ENCODE measurements at places on chromosomes 5 and 9. TPM values are rescaled to one million over a fixed set of nuclear protein-coding genes. Genes with fewer than 3 reads are reported as not detected.
A peak's percentile ranks its signal among the peaks of the same experiment; 100 is the strongest.

GRCh38 chr5:44911501-44911900 lies 102.8 kb downstream of the MRPS30 start:
- no peak for DNase-seq

DNA sequence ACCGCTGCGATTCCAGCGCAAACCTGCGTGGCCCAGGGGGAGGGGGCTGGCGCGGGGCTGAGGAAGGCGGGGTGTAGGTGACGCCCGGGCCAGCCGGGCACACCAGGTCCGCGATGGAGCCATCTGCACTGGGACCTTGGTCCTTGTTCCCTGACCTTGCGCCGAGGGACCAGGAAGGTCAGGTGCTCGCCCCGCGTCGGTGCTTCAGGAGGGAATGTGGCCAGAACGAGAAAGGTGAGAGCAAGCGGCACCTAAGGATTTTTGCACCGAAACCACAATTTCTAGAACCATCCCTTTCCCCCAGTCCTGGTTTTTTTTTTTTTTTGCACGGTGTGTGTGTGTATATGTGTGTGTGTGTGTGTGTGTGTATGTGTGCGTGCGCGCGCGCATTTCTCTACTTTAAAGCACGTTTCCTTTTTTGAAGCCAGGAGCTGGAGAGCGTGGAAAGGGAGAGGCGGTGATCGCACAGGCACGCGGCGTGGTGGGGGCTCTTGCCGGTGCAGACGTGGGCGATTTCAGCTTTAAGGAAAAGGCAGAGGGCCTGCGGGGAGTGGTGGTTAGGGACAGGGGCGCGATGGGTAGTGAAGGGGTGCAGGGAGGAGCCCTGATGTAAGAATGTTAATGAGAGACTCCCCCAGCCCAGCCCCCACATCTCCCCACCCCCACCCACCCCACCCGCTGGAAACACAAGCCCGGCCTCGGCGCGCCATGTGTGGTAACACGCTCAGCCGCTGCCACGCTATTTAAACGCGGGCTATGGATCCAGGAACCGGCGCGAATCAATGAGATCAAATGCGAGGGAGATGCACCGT lies at the start of gene NPR3:
Gene NPR3 (plus strand): TSS at position 772 of the 812 bp plus-strand sequence. CDS start 456 bp downstream, outside the sequence.
- no peak for DNase-seq

- DNase-seq = no peak
These were observed 11.9 kb downstream of the SIL1 start for GRCh38 chr5:139186261-139186660.

DNA sequence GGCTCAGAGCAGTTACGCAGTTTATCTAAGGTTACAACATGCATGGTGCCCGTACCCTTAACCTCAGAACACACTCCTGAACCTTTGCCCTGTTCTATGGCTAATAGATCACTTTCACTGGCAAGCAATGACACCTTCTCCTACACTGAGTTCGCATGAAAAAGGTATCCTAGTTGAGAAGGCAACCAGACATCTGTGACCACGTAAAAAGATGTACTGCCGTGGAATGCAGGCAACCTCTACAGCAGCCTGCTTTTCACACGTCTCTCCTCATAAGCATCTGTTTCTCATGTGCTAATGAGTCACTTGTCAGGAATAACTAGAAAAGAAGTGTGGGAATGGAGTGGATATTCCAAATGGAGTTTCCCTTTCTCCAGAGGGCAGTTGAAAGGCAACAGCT lies 71.4 kb downstream of the FBXO38 start:
- no peak for DNase-seq

DNA sequence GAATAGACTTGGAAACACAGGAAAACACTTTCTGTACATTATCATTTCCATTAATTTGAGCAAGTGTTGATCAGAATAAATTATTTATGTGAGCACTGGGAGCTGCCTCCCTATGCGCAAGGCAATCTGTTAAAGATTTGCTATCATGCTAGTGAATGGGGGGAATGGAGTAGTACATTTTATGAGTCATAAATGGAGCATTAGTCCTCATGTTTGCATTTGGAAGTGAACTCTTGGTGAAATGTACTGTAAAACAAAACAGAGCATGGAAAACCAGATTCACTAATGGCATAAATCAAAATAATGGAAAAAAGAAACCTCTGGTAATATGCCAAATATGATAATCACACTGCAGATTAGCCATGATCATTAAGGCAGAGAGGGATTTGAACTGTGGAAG lies 40.5 kb upstream of the TMC1 start:
- DNase-seq = peak; percentile 32

Gene CDH18
- 1.9 TPM for total RNA-seq

Gene IRX1
- 23.8 TPM for total RNA-seq

Gene NNT
- 76.1 TPM for total RNA-seq

Gene SLC6A7
- not detected for total RNA-seq

Data from M059J (cell line).